Activated naive CD4-positive, alpha-beta T cell treated with anti-CD3 and anti-CD28 coated beads, Interleukin-2, amount 50 U/mL, for 72 hours (primary cell): ENCODE measurements at places on chromosomes 7 and 10. TPM values are rescaled to one million over a fixed set of nuclear protein-coding genes. Genes with fewer than 3 reads are reported as not detected.

Gene VGF
- not detected for total RNA-seq

Gene LYZL2
- total RNA-seq: not detected

DNA sequence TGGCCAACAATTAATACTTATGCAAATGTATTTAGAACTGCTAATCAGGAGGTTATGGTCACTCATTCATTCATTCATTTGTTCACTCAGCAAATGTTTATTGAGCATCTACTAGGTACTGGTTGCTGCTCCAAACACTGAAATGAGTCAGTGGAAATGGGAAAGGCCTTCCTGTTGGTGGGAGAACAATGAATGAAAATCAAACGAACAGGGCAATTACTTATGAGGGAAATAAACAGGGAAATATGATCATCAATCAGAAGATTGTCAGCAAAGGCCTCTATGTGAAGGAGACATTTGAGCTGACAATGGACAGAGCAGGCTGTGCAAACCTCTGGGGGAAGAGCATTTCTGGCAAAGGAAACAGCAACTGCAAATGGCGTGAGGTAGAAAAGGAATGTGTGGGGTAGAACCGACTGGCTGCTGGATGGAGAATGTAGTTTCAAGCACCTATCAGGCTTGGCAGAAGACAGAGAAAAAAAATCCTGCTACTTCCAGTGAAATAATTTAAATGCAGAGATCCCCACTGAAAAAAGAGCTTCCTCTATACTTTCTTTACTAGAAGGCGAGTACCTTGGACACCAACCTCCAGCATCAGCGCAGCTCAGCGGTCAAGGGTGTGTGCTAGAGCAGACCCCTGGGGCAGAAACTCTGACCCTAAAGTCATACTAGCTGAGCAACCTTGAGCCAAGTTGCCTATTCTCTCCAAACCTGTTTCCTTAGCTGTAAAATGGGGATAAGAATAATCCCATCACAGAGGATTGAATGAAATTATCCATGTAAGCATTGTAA lies 108.8 kb upstream of the EEPD1 start:
- DNase-seq: no peak

- no peak for DNase-seq
Measured at GRCh38 chr10:44673245-44673983, 237.7 kb upstream of the TMEM72 start.

Gene CALHM3
- total RNA-seq: not detected

DNA sequence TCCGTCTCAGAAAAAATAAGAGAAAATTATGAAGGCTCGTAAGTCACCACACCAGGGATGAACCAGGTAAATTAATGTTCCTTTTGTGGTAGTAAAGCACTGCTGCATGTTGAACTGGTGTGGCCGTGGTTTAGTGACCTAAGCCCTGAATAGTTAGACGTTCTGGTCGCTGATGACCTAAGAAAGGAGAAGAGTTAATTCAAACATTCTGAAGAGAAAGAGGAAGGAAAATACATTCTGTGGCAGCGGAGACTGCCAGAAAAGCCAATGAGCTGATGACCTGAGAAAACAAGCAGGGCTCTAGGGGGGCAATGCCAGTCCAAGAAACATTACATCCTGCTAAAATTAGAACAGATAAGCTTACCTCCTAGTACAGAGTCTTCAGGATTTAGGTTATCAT lies 17.5 kb downstream of the DNAJC9 start:
- DNase-seq: no peak

- DNase-seq: no peak
Measured at GRCh38 chr10:74047304-74047703, 49.4 kb downstream of the VCL start.

DNA sequence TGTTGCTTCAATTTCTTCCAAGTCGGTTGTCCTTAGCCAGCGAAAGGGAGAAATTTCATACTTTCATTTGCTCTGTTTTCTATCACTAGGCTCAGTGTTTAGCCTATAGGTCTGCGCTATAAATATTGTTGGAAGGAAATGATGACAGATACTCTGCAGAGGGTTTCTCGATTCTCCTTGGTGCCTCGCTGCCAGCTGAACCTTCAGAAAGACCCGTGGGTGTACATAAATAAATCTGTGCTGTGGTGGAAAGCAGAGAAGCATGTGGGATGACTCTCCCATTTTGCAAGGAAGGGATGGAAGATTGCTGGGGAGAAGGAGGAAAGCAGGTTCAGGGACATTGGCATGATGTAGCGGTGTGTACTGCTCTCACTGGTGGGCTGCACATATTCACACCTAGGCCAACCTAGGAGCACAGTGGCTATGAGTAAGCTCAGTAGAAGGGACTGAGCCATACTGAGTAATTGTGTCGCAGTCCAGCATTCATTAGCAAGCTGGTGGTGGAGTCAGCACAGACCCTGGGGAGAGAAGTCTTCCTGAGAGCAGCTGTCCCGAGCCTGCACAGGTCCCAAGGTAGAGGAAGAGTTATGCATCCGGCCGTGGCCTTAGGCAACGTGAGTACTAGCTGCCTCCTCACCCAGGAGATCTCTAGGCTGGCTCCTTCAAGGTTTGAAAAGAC lies 50.5 kb downstream of the PNLIPRP3 start:
- no peak for DNase-seq
